ENCODE measurements at places on chromosomes 2 and 18.

GRCh38 chr2:74576863-74577229, 22.3 kb downstream of the DOK1 start:
- no peak for DNase-seq

DNA sequence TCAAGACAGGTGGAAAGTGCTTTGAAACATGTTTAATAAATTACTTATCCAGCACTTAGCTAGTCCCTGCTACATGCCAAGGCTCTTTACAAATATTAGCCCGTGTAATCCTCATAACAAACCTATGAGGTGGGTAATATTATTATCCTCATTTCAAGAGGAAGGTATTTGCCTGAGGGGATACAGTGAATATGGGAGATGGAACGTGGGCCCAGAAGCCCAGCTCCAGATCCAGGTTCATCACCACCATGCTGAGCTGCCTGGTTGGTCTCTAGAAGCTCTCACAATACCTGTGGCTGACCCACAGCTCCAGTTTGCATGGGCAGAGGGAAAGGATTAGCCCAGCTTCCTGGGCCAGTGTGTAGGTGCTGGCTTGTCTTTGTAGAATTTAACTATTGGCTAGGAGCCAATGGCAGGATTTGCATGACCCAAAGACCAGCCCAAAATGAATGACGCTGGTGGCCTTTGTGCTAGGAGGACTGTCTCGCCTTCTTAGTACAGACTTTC, 61.6 kb upstream of the ATP8B1 start:
- no peak for DNase-seq

DNA sequence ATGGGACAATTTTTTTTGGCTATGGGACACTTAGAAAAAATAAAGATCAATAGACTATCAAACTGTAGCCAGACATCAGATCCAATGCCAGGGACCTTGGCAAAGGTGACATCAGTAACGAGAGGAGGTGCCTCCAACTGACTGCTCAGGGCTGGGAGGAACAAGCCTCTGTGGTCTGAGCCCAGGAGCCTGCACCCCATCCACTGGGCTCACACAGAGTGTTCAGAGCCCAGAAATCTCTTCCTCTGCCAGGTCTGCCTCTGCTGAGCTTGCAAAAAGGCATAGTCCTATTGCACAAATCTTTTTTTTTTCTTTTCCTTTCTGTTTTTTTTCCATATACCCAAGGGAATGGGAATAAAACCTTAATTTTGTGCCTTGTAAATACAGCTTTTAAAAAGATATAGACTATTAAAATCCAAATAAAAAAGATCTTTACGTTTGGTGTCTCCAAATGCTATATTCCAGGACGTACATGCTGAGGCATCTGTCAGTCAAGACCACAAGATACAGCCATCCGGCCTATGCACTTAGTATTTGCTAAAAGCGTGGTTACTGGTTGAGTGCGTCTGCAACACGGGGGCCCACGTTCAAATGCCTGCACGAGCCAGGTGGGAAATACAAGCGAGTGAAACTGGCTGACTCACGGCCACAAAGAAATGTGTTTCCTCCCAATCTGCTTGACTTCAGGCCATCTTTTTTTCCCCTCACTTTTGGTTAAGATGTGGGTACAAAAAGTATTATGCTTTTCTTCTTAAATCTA, 7.8 kb upstream of the ARHGAP25 start:
- peak; percentile 90 for DNase-seq

GRCh38 chr2:47206181-47206580, 51.1 kb upstream of the STPG4 start:
- no peak for DNase-seq

- DNase-seq = no peak
Measured at GRCh38 chr18:42459873-42460272, 504.8 kb downstream of the PIK3C3 start.
